Foreskin keratinocyte (primary cell): ENCODE measurements at places on chromosomes 11 and 22.

- DNase-seq = no peak
These were observed 54.3 kb upstream of the CLMP start for GRCh38 chr11:123249354-123249753.

GRCh38 chr22:44524806-44525205 is 26.8 kb upstream of the RTL6 start:
- no peak for DNase-seq

GRCh38 chr11:17978553-17979287 is 34.1 kb downstream of the SERGEF start:
- peak; percentile 32 for DNase-seq

DNA sequence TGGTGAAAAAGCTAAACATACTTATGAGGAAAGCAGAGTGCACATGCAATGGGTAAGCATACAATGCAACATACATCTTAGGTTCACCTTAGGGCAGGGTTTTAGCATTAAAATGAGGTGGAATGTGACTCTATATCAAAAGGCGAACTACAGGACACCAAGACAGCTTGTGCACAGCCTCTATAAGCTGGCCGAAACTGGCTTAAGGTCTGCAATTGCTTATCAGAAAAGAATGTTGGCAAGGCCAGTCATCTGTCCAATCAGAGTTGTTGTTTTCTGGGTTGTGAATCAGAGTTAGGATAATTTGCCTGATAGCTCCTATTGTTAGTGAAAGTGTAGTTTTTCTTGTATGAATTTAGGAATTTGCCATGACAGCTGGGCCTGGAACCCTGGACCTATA is 76.5 kb downstream of the LRRC4C start:
- peak; percentile 79 for DNase-seq
